Fibroblast of skin of left biceps (primary cell): ENCODE measurements at places on chromosomes 13 and 19.

- DNase-seq: no peak
These were observed 344.5 kb downstream of the KCNRG start for GRCh38 chr13:50359779-50360178.

DNA sequence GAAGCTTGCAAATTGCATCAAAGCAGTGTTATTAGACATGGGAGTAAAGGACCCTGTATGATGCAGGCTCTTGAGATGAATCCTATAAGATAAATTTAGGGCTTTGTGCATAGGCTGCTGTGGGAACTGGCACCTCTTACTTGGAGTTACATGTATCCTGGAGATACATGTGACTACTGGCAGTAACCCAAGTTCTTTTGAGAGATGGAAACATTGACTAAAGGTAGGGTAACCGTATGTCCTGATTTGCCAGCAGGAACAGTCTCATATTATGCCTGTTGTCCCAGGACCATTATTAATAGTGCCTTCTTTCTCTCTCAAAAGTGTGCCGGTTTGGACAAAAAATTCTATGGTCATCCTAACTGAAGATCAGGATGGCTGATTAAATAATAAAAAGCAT, 195.4 kb downstream of the LACC1 start:
- DNase-seq: no peak

- DNase-seq: no peak
These were observed 104.2 kb downstream of the SLITRK6 start for GRCh38 chr13:85694992-85695391.

GRCh38 chr13:66992183-66992582, 238.0 kb downstream of the PCDH9 start:
- DNase-seq: no peak

- no peak for DNase-seq
These were observed 22.5 kb downstream of the LIG1 start for GRCh38 chr19:48147597-48148175.

DNA sequence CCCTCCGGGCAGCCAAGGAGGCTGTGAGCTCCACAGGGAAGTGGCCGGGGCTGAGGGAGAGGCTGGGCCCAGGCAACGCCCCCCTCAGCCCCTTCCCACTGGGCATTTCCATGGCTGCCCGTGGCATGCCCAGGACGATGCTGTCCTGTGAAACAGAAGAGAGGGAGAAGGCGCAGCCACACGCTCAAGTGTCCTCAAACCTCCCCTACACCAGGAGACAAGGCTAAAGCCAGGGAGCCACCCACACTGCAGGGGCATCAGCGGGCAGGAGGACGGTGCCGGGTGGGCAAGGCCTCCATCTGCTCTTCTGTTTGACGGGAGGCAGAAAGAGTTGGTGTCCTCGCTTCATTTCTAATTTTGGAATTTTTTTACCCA, 14.2 kb upstream of the PROZ start:
- no peak for DNase-seq

DNA sequence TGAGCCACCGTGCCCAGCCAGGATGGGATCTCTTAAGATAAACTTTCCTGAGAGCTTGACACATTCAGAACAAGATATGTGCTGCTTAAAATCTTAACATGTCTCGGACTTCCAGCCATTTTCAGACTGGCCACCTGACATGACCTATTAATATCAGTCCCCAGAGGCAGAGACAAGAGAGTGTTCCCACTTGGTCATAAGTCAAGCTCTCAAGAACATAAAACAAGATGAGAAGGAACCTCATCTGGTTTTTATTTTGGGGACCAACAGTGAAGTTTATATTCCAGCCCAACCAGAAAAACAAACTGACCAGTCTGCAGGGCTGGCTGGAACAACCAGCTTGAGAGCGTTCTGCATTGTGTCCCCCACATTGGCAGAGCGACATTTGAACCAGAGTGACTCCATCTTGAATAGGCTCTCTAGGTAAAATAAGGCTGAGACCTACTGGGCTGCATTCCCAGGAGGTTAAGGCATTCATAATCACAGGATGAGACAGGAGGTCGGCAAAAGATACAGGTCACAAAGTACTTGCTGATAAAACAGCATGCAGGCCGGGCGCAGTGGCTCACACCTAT, 21.8 kb upstream of the PLEKHF1 start:
- DNase-seq: no peak

GRCh38 chr13:32609428-32609827, 23.2 kb downstream of the PDS5B start:
- no peak for DNase-seq

- DNase-seq: no peak
These were observed 7.3 kb upstream of the KCTD4 start for GRCh38 chr13:45208132-45208531.

DNA sequence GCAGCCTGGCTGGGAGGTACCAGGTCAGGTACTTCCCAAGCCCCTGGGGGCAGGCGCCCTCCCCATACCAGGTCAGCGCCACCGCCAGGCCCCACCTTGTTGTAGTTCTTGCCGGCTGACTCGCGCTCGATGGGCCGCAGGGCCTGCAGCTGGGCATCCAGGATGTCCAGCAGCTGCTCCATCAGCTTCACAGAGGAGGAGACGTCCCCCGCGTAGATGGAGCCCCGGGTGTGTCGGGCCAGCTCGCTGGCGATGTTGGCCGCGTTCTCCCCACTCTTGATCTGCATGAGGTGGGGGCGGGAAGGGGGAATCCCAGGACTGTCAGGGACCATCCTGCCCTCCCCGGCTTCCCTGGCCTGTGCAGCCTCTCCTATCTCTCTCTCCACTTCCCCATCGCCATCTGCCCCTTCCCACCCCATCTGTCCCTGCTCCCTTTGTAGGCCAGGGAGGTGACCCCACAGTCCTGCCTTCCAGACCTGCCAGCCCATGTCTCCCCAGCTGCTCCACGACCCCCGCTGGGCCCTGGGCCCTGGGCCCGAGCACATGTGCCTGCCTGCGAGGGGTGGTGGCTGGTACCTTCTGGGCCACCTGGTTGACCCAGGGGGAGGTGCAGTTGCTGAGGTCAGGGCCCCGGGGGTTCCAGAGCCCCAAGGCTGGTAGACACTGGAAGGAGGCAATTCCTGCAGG, 23.8 kb upstream of the ASF1B start:
- DNase-seq: no peak

GRCh38 chr19:42989851-42990250, 36.4 kb downstream of the PSG11 start:
- DNase-seq: no peak

GRCh38 chr19:12834976-12835757, 788 bp upstream of the RTBDN start:
- DNase-seq: no peak

DNA sequence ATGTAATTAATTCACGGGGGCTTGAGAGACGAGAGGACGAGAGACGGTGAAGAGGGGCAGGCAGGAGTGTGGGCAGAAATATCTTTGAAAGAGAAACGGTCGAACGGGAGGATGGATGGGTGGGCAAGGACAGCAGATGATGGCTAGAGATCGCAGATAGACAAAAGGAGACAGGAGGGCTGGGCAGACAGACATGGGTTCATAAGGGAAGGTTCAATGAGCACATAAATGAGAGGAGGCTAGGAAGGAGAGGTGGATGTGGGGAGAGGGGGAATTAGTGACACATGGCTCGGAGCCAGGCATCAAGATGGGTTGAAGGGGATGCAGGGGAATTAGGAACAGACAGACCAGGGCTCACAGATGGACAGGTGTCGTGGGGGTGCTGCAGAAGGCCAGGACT, 1.1 kb downstream of the SYT3 start:
- DNase-seq: no peak

GRCh38 chr13:33015791-33016323, 366 bp upstream of the KL start:
- DNase-seq: no peak

DNA sequence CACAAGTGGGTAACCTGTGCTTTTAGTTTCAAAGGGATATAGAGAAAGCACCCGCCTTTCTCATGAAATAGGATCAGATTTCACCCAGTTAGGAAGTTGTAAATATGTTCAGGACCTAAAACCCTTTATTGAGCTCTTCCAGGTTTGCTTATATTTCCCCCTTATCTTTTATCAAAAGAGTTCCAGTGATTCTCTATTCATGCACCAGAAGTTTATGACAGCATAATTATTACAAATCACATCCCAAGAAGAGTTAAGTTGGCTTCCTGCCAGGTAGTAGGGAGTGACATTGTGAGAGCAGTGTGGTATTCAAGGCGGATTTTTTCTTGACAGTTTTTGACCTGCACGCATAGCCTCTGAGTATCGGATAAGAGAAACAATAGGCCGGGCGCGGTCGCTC, 190.3 kb downstream of the STK24 start:
- no peak for DNase-seq

DNA sequence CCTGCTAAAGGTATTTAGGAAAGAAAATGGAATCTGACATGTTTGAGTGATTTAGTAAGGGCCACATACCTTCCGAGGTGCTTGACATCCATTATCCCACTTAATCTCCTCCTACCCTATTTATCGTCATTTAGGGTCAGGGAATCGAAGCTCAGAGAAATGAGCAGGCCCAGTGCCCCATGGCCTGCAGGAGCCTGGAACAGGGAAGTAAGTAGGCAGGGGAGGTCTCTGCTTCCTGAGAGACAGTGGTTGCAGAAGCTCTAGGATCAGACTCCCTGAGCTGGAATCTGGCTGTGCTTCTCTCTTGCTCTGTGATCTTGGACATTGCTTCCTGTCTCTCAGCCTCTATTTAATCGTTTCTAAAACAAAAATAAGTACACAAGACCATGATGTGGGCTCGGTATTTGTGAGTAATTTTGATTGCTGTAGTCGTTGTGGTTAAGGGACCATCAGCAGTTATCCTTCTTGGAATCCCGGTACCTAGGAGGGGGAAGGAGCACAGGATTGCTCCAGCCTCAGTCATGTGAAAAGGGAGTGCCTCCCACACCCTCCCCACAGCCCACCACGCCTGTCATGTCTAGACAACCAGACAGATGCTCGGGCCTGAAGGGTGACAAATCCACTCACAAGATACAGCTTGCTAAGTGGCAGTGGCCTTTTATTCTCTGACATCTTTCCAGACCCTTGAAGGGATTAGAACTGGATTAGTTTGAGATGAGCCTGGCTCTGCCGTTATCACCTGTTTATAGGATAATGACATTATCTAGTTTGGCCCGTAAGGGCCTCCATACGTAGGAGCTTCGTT, 169.2 kb upstream of the TSHZ3 start:
- DNase-seq: no peak

DNA sequence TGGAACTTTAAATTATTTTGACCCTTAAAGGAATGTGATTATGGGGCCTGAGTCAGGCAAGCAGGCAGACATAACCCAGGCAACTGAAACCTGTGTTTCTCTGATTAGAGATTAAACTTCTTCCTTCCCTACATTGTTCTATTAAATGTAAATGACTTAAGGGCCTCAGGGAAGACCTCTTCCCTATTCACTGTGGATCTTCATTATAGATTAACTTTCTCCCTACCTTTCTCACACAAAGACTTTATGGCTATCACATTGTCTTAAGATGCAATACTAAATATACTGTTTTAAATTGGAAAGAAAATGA, 8.8 kb upstream of the METTL21C start:
- no peak for DNase-seq
